MCF 10A (cell line): ENCODE measurements at places on chromosomes 13 and 19. TPM values are rescaled to one million over a fixed set of nuclear protein-coding genes. Genes with fewer than 3 reads are reported as not detected.

DNA sequence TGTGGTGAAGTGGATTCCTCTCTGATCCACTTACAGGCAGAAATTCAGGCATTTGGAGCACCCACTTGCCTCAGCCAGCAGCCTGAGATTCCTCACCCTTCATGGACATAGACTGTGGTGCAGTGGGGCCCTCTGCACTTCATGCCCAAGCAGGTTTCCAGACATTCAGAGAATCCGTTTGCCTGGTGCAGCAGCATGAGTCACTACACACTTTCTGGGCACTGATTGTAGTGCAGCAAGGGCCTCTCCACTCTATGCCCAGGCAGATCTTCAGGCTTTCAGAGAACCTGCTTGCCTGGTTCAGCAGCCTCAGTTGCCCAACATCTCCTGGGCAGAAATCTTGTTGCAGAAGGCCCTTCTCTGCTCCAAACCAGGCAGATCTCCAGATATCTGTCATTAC is 920.9 kb downstream of the SLITRK5 start:
- DNase-seq: no peak
- no peaks in the 10 kb centered on the region for H3K4me1 ChIP-seq
- no peak overlapping the region for H3K27ac ChIP-seq
- H3K36me3 ChIP-seq: no peaks in the 10 kb centered on the region

DNA sequence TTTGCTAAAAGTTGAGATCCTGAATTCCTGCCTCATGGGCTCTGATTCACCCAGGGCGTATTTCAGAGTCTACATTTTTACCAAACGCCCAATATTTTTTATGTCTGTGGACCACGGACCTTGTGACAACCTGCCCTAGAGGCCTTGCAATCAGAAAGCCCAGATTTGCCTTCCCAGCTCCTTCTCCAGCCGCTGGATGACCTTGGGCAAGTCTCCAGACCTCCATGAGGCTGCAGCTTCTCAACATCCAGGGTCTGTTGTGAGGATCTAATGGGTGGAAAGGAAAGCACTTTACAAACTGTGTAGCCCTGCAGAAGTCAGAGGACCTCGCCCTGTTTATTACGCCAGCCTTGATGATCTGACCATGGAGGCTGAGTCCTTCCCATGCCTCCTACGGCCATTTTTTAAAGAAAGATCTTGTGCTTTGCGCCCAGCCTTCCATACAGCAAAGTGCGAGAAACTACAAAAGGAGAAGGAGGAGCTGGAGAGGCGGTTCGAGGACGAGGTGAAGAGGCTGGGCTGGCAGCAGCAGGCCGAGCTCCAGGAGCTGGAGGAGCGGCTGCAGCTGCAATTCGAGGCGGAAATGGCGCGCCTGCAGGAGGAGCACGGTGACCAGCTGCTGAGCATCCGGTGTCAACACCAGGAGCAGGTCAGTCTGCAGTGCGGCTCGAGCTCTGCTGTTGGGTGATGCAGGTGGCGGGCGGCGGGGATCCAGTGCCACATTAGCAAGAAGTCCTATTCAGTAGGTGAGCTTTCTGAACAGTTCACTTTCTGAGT is 115.6 kb downstream of the SLC7A1 start:
- no peaks in the 10 kb centered on the region for H3K36me3 ChIP-seq
- peaks cover 41% of the 10 kb centered on the region for H3K27me3 ChIP-seq
- no peak for DNase-seq
- no peaks in the 10 kb centered on the region for H3K4me1 ChIP-seq
- H3K4me3 ChIP-seq: no peak overlapping the region
- no peak overlapping the region for H3K27ac ChIP-seq

DNA sequence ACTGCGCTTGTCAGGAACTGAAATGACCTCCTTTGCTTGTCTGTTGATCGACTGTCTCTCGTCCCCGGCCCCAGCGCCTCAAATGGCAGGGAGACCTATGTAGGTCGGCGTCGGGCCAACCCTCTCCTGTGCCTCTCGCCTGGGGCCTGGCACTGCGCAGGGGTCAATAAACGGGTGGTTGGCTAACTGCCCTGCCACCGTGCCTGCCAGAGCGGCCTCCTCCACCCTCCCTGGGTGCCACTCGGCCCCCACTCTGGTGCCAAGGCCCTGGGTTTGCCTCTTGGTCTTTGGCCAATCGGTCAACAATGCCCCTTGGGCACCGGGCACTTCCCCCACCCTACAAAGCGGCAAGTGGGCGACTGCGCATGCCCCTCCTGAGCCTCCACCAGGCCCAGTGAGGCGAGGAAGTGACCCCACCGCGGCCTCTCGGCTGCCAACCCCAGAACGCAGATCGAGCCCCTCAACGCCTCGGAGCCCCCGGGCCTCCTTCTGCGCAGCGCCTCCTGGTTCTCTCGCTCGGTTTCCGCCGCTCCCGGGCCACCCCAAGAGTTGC is 1.1 kb downstream of the KEAP1 start:
- peaks cover 43% of the 10 kb centered on the region for H3K36me3 ChIP-seq
- peak; percentile 69 for DNase-seq
- H3K27me3 ChIP-seq: no peaks in the 10 kb centered on the region
- H3K27ac ChIP-seq: peak overlapping the region; percentile 71

DNA sequence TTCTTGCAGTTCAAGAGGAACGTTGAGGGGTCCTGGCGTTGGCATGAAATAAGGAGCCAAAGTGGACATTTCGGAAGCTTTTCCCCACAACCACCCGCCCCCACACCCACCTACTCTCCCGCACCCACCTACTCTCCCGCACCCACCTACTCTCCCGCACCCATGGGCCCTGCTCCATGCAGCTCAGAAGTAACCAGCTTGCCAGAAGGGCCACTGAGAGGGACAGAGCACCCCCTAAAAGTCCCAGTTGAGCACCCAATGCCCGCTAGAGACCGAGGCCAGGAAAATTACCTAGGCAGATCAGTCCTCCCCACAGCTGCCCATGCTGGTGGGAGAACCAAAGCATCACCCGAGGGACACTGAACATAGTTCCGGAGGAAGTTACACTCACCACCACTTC is 11.8 kb downstream of the VSTM2B start:
- H3K36me3 ChIP-seq: peaks cover 6% of the 10 kb centered on the region
- no peak overlapping the region for H3K27ac ChIP-seq
- H3K4me3 ChIP-seq: no peak overlapping the region
- H3K4me1 ChIP-seq: no peaks in the 10 kb centered on the region
- H3K27me3 ChIP-seq: no peaks in the 10 kb centered on the region

DNA sequence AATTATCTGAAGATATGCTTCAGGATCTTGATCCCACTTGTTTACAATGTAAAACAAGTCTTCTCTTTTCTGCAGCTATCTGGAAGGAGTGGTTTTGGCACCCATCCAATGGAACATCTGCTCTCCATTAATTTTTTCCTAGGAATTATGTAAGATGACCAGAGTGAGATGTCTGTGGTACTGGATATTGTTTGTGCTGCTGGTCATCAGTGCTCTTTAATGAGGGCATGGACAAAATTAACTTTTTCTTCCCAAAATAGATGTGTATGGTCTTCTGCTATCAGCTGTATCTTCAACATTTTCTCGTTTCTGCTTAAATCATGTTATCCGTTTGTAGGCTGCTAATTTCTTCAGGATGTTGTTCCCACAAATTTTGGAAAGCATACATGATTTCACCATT is 415.4 kb upstream of the KLHL1 start:
- DNase-seq: no peak
- H3K36me3 ChIP-seq: no peaks in the 10 kb centered on the region
- no peak overlapping the region for H3K4me3 ChIP-seq
- no peak overlapping the region for H3K27ac ChIP-seq

GRCh38 chr19:15276620-15277215 is 44.5 kb upstream of the EPHX3 start:
- peak overlapping the region; percentile 91 for H3K27ac ChIP-seq
- H3K4me1 ChIP-seq: peaks cover 47% of the 10 kb centered on the region
- peaks cover 26% of the 10 kb centered on the region for H3K36me3 ChIP-seq
- H3K4me3 ChIP-seq: peak overlapping the region; percentile 66
- H3K27me3 ChIP-seq: no peaks in the 10 kb centered on the region

GRCh38 chr19:37779127-37780005 is at the start of gene ZNF573:
TSS of gene ZNF573 (minus strand) at chr19:37779586. CDS start at chr19:37773729, 5,857 bp downstream.
- peak within 1 kb of the TSS; percentile 88 for H3K4me3 ChIP-seq
- H3K27ac ChIP-seq: peak within 1 kb of the TSS; percentile 95
- peaks cover 5% of the 10 kb centered on the region for H3K4me1 ChIP-seq

DNA sequence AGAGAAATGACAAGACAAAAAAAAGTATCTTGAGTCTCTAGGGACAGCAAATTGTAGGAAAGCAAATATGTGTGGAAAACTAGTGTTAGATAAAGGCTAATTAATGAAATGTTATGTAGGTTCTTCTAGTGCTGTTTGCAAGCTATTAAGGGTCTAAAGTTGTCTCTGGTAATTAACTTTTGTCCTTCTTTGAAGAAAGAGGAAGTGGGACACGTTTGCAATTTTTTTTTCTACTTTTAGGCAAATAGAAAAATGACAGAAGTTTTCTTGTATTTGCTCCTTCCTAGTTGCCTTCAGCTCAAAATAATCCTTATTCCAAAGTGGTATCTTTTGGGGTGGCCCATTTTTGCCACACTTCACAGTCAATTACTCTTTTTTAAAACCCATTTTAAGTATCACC is 1877.7 kb upstream of the PRR20A start:
- no peak overlapping the region for H3K27ac ChIP-seq
- H3K4me3 ChIP-seq: no peak overlapping the region
- H3K36me3 ChIP-seq: no peaks in the 10 kb centered on the region
- no peaks in the 10 kb centered on the region for H3K4me1 ChIP-seq
- DNase-seq: no peak

- H3K36me3 ChIP-seq: peaks cover 13% of the 10 kb centered on the region
- no peaks in the 10 kb centered on the region for H3K27me3 ChIP-seq
- H3K4me1 ChIP-seq: peaks cover 10% of the 10 kb centered on the region
- DNase-seq: no peak
Measured at GRCh38 chr19:10977742-10978092, 16.9 kb downstream of the SMARCA4 start.

DNA sequence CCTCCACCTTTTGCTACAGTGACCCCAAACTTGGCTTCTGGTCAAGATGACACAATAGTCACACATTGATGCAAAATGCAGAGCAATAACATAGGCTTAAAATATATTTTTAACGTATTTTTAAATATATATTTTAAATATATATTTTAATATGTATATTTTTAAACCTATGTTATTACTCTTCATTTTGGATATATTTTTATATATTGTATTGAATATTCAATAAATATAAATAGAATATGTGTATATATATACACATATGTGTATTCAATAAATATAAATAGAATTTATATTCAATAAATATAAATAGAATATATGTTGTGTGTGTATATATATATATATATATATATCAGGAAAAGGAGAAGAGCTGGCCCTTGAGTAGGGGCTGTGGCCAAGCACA is 115.6 kb downstream of the POU4F1 start:
- no peak overlapping the region for H3K4me3 ChIP-seq
- H3K27me3 ChIP-seq: peaks cover 27% of the 10 kb centered on the region
- no peaks in the 10 kb centered on the region for H3K4me1 ChIP-seq
- H3K27ac ChIP-seq: no peak overlapping the region
- no peak for DNase-seq
- H3K36me3 ChIP-seq: no peaks in the 10 kb centered on the region

DNA sequence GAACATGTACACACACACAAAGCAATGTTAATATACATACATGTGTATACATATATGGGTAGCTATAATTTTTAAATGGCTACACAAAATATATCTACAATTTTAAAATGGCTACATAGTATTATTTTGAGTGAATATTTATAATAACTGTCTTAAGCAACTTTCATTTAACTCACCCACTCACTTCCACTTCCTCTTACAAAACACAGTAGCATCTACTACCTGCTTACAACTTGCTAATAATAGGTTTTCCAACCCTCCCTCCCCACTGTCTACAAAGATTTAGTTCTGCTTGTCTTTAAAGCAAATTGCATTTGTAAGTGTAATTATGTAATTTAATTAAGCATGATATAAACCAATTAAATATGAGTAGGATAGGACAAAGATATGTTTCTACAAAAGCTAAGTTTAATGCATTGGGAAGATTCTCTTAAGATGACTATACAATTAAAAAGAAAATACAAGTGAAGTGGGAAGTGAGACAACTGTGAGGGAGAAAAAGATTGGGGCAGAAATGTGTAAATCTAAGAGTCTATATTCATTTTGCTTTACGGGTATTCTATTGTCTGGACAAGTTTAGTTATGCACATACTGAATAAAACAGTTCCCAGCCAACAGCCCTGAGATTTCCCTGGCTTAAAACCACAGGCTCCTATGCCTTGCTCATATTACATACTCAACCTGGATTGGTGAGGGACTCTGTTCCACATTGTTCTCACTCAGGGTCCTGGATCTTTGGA is 583.1 kb downstream of the EFNB2 start:
- no peak overlapping the region for H3K4me3 ChIP-seq
- H3K27me3 ChIP-seq: no peaks in the 10 kb centered on the region
- no peaks in the 10 kb centered on the region for H3K4me1 ChIP-seq
- H3K27ac ChIP-seq: no peak overlapping the region
- DNase-seq: no peak
- no peaks in the 10 kb centered on the region for H3K36me3 ChIP-seq

- no peak for DNase-seq
- no peaks in the 10 kb centered on the region for H3K27me3 ChIP-seq
- no peak overlapping the region for H3K27ac ChIP-seq
- no peaks in the 10 kb centered on the region for H3K4me1 ChIP-seq
- no peak overlapping the region for H3K4me3 ChIP-seq
- no peaks in the 10 kb centered on the region for H3K36me3 ChIP-seq
Measured at GRCh38 chr13:24230428-24231072, 70.0 kb downstream of the SPATA13 start.

- peak; percentile 39 for DNase-seq
- no peaks in the 10 kb centered on the region for H3K27me3 ChIP-seq
- peak overlapping the region; percentile 28 for H3K4me3 ChIP-seq
- no peak overlapping the region for H3K27ac ChIP-seq
- no peaks in the 10 kb centered on the region for H3K36me3 ChIP-seq
Measured at GRCh38 chr19:2636897-2637683, 65.4 kb downstream of the GNG7 start.

OR7A5 gene
- total RNA-seq: not detected in 2 replicates

INSR gene
- 8.8 and 11.8 TPM in 2 replicates for total RNA-seq

VAV1 gene
- not detected in 2 replicates for total RNA-seq

AP1M2 gene
- 1.8 and 6.1 TPM in 2 replicates for total RNA-seq

CHST8 gene
- not detected in 2 replicates for total RNA-seq

GPR4 gene
- total RNA-seq: not detected in 2 replicates

SRRM5 gene
- total RNA-seq: 0.28 and 0.88 TPM in 2 replicates

CYSLTR2 gene
- not detected in 2 replicates for total RNA-seq

MUC16 gene
- under 0.01 and 0.05 TPM in 2 replicates for total RNA-seq

CABP5 gene
- not detected in 2 replicates for total RNA-seq

CGB8 gene
- total RNA-seq: 1.3 TPM in 1 of 2 replicates, not detected in the other
